ENCODE measurements at places on chromosomes 11 and 22.

DNA sequence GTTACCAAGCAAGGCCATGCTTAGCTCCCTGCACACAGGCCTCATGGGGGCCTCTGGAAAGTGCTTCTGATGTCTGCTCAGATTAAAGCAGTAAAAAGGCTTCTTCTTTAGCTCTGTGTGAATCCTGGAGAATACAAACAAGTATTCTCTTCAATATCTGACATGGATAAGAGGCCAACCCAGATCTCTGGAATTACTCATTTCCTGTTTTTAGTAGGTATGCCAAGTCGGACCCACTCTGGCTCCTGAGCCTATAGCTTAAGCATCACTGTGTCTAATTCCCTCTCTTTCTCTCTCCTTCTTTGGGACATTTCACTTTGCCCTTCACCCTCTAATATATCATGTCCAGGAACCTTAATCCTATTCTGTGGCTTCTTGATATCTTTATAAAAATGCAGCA lies 529.6 kb upstream of the CCDC90B start:
- DNase-seq, result no peak

DNA sequence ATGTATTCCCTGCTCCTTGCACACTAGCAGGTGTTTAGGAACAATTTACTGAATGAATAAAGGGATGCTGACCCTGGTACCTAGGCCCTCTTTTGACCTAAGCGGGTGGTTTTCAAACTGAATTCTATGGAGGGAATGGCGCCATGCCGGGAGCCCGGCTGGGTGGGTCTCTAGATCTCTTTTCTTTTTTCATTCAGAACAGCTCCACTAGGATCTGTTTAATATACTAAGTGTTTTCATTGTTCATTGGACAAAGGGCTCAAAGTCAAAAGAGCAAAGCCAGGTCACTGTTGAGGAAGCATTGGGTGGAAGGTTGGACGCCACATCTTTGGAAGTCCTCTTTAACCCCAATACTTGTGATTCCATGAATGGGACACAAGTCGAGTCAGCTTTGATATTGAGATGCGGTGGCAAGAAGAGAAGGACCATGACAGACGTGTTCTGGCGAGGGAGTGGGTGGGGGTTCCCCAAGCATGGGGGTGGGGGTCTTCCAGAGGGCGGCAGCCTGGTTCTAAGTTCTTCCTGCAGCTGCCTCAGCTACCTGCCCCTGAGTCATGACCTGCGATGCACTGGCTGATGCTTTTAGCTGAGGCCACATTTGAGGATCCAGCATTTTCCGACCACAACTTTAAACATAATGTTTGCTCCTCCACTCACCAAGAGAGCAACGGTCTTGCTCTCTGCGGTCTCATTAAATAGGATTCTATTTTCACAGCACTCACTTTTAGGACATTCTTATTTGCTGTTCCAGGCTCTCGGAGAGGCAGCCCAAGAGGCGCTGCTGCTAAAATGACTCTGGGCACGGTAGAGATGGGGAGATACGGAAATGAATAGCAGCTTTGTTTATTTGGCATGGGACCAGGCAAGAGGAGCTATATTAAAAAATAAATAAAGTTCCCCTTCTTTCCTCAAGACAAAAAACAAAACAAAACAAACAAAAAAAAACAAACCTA lies 100.6 kb downstream of the FBXO7 start:
- DNase-seq, result no peak

- DNase-seq, result peak; percentile 21
Measured at GRCh38 chr11:6402061-6402470, 11.8 kb downstream of the SMPD1 start.

DNA sequence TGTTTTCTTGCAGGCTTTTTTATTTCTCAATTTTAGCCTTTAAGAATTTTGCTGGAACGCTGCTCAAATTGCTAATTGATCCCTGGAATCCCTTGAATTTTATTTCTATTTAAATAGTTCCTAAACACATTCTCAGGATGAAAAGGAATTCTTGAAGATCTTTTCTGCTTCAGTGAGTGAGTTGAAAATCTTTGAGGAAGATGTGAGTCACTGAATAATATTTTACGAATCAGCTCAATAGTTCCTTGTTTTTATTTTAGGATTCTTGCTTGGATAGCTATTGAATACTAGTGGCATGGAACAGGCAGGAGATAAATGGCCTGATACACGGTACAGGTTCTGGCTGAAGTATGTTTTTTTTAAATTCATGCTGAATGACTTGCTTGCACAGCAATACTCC lies 194.6 kb upstream of the CCDC90B start:
- no peak for DNase-seq

GRCh38 chr11:58914821-58915543 lies 24.3 kb upstream of the GLYATL1 start:
- DNase-seq, result no peak

- DNase-seq, result no peak
Measured at GRCh38 chr11:72899238-72899637, 85.0 kb downstream of the ATG16L2 start.

DNA sequence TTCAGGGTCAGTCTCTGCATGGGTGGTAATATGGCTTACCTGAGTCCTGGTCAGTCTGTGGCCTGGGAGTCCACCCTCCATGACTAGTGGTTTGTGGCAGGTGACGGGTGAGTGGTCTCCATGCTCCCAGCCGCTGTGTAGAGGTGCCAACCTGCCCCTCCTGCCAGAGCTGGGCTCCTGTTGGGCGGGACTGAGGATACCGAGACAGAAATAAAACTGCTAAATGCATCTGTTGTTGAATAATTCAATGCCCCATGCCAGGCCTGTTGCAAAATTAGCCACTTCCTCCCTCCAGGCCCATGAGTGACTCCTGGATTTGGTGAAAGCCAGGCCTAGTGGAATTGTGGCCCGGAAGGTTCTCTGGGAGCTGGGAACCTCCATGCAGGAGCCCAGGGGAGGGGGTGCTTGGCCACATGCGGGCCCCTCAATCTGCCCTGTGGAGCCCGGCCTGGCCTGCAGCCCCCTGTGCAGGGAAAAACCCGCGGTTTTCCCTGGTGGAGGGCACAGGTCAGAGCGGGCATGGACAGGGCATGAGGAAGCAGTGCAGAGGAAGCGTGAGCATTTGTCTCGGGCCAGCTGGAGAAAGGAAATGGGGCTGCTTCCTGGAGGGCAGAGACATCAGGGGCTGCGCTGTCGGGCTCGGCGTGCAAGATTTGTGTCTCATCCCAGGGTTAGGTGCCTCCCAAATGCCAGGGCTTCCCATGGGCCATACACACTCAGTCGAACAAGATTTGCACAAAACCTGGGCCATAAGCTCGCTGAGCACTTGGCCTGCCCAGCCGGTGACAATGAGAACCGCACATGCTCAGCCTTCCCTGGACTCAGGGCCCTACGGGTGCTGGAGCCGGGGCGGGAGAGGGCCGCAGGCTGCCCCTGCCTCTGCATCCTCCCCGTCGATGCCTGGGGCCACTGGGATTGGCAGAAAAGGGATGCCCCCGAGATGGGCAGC lies 66.9 kb downstream of the KCNQ1 start:
- DNase-seq, result no peak

DNA sequence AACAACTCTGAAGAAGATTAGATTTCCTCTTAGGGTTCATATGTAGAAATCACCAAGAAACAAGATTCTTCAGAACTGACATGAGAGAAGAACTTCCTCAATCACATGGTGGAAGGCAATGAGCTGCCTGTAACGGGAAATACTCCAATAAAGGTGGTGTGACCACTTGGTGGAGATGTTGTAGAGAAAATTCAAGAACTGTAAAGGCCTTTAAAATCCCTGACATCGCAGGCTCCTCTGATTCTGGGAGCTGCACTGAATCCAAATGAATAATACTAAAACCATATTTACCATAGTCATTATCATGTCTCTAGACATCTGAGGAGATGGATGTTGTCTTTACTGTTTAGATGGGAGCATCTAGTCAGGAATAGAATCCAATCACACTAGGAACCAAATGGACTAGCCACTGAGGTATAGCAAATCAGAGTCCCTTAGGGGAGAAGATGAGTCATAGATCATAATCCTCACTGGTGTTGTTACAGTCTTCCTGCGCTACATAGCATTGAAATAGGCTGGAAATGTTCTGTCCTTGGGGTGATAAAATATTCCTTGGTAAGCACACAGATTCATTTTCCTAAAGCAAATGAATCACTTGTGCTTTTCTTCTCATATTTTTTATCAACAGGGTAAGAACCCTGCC lies 321.6 kb upstream of the TENM4 start:
- no peak for DNase-seq

- no peak for DNase-seq
Measured at GRCh38 chr22:46145361-46145851, 4.9 kb upstream of the PPARA start.

DNA sequence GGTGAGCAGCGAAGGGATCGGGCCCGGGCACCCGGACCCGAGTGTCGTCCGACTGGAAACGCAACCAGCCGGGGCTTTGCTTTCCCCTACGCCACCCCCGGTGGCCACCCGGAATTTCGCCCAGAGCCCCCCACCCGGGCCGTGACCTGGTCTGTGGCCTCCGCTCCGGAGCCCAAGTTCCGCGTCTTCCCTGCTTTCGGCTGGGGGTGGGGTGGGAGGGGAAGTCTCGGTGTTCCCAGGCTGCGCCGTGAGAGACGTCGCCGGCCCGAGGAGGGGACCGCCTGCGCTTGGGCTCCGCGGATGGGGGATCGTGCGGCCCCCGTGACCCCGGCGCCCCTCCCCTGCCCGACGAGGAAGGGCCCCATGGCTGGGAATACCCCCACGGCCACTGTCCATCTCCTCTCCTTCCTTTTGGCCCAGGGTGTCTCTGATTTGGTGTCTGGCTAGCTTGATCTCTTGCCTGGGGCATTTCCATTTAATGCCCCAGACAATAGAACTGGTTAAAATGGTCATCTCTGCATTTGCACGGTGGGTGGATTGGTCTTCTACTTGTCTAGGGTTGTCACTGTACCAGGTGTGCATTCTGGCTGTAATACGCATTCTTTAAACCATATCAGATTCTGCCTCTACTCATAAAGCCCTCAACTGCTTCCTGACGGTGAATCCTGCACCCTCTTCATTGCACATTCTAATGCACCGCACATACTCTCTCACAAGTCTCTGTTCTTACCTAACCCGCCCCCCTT lies 789 bp downstream of the SIK2 start:
- DNase-seq, result no peak

- no peak for DNase-seq
Measured at GRCh38 chr22:42939941-42940653, 74.9 kb downstream of the PACSIN2 start.

DNA sequence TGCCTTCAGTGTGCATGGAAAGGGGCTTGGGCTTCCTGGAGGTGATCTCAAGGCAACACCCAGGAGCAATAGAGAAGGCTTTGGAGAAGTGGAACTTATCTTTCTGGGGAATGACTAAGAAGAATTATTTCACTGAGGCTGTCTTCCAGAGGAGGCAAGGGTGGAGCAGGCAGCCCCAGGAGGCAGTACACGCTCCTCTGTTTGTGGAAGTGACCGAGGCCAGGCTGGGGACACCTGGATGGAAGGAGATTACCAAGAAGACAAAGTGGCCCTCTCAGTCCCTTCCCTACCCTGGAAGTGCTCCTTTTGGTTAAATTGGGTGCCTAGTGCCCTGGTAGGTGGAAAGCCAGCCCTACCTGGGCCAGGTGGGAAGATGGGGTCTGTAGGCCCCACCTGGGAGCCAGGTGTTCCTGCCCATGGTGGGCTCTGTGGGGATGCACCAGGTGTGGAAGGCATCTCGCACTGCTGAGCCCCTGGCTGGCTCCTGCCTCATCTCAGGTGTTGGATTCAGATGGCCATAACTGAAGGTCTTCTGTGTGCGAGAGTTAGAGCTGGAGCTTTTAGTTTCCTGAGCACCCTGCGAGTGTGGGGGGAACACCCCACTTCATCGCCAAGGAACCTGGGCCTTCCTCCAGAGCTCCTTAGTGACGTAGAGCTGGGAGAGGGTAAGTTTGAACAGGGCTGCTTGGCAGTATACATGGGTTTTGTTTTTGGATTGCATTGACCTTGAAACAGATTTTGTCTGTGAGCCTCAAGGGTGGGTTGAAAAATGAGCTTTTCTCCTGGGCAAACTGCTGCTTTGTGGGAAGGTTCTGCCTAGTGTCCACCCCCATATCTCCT lies 46.1 kb downstream of the MICAL2 start:
- DNase-seq, result no peak

- DNase-seq, result no peak
Measured at GRCh38 chr22:43407591-43407990, 4.2 kb upstream of the MPPED1 start.

DNA sequence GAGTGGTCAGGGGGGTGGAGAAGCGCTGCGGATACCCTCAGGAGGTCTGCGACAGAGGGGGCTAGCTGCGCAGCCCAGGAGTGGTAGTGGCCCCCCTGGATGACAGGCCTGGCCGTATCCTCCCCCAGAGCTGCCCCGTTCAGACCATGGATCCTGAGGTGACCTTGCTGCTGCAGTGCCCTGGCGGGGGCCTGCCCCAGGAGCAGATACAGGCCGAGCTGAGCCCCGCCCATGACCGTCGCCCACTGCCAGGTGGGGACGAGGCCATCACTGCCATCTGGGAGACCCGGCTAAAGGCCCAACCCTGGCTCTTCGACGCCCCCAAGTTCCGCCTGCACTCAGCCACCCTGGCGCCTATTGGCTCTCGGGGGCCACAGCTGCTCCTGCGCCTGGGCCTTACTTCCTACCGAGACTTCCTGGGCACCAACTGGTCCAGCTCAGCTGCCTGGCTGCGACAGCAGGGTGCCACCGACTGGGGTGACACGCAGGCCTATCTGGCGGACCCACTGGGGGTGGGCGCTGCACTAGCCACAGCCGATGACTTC lies 505 bp downstream of the NUDT22 start:
- peak; percentile 55 for DNase-seq

- no peak for DNase-seq
Measured at GRCh38 chr11:83092488-83093384, 21.0 kb upstream of the RAB30 start.

- DNase-seq, result no peak
Measured at GRCh38 chr11:134017511-134018430, 51.1 kb upstream of the JAM3 start.

GRCh38 chr11:93648158-93648557 lies 13.3 kb upstream of the CEP295 start:
- no peak for DNase-seq

DNA sequence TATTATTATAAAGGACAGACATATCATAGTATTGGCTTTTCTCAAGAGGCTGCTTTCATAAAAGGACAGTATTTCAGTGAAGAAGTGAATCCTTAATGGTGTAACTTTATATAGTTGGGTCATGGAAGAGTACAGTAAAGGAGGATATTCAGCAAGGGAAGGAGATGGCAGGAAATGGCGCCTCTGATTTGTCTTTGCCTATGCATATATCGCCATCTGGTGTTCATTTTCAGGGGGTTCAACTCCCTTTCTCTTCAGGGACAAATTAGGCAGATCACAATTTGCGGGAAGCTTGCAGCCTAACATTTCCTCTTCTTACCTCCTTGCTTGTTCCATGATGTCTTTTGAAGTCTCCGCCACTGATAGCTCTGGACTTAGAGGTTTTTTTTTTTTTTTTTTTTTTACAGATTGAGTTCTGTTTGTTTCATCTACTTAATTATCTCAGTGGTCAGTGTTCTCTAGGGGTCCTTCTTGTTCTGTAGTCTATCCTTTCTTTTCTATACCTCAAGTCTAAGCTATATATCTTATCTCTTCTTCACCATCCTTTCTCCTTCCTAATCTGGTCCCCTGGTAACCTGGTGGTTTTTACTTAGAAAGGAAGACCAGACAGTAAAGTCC lies 21.8 kb upstream of the RRM1 start:
- peak; percentile 47 for DNase-seq

All from activated gamma-delta T cell treated with Interleukin-2 at 50 U/mL for 16 hours (primary cell).